Activated effector memory CD4-positive, alpha-beta T cell treated with anti-CD3 and anti-CD28 coated beads, Interleukin-2, amount 50 U/mL, for 16 hours (primary cell): ENCODE measurements at places on chromosomes 3 and 15.

GRCh38 chr15:100394736-100395440, 53.1 kb upstream of the ADAMTS17 start:
- DNase-seq = no peak

DNA sequence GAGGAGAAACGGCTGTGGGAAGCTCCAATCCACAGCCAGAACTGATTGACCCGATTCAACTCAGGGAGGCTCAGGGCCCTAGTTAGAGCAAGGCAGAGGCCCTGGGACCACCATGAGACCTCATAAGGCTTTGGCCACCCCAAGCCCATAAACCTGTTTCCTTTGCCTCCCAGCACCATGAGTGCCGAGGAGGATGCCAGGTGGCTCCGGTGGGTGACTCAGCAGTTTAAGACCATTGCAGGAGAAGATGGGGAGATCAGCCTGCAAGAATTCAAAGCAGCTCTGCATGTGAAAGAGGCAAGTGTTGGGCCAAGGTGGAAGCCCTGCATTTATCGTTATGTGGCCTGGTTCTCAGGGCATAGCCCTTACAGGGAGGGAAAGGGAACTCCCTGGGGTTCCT, 11.9 kb downstream of the NOX5 start:
- no peak for DNase-seq

DNA sequence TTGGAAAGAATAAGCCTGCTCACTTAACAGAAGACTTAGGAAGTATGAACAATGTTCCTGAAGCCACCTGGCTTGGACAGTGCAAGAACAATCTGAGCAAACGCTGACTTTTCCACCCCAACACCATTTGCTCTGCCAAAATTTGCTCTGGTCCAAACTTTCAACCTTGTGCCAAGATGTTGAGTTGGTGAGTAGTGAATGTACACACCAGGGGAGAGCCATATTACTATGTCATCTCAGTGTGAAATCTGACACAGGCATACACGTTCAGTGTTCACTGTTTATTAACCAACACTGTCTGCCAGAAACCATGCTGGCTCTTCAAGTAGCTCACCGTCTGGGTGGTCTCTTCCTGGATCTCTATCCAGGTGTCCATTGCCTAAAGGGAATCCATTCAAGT, 152.9 kb upstream of the LPP start:
- DNase-seq = no peak

DNA sequence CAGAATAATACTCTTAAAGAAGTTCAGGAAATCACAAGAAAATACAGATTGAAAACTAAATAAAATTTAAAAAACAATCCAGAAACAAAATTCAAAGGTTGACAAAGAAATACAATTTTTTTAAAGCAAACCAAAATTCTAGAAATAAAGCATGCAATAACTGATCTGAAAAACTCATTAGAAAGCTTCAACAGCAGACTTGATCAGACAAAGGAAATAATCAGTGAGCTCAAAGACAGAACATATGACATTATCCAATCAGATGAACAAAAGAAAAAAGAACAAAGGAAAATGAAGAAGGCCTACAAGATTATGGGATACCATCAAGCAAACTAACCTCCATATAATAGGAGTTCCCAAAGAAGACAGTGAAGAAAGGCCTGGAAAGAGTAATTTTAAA, 336.8 kb downstream of the RSL24D1 start:
- no peak for DNase-seq

- no peak for DNase-seq
Observed at GRCh38 chr15:58190419-58190818, 52.2 kb downstream of the AQP9 start.

DNA sequence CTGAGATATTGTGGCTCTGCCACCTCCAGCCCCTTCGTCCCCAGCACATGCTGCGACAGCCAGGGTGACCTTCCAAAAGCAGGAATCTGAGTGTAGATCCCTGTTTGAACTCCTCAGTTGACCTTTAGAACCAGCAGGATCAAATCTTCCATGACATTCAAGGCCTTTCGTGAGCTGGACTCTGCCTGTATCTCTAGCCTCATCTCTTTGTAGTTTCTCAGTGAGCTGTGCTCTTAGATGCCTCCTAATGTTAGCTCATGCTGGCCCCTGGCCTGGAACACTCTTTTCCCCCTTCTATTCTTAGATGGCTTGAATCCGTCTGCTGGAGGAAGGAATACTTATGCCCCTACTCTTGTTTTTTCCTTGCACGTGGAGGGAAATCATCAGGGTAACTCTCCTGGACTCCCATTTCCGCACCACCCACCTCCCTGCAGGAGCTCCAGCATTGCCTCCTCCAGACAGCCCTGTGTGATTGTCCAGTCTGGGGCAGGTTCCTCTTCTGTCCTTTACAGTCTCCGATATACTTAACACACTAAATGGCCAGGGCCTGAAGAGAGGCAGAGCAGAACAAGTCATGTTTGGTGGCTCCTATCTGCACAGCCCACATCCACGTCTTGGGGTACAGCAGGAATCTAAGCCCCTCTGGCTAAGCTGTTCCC, 26.7 kb upstream of the CHRNB4 start:
- DNase-seq = no peak

DNA sequence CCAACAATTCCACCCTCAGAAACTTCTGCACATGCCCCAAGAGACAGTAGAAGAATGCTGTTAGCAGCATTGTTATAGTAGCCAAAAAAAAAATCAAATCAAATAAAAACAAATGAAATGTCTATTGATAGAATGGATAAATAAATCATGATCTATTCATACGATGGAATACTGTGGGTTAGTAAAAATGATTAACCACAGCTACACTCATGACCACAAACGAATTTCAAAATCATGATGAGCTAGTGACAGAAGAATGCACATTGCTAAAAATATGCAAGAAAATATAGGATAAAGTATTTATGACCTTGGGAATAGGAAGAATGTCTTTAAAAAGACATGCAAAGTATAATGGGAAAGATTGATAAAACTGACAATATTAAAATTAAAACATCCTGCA, 57.5 kb upstream of the ACAN start:
- DNase-seq = no peak

DNA sequence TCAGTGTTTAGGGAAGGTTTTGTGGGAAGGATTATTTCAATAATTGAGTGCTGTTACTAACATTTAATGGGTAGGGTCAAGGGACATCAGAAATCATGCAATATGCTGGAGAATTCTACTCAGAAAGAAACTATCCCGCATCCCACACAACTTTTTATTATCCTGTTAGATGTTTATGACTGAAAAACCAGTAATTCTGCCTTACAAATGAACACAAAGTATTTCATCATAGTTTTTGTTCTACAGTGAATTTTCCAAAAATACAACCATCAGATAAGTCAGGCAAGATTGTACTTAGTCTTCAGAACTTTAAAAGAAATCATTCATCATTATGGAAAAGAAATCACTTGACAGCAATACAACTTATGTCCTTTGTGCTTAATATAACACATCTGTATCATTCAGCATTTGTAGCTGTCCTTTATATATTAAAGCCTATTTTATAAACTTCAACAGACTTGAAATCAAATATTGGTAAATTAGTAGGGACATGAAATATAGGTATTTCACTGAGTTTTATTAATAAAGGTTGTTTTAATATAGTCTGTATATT, 61.9 kb downstream of the TRPM7 start:
- no peak for DNase-seq

GRCh38 chr3:53970661-53971060, 79.0 kb upstream of the SELENOK start:
- DNase-seq = no peak

DNA sequence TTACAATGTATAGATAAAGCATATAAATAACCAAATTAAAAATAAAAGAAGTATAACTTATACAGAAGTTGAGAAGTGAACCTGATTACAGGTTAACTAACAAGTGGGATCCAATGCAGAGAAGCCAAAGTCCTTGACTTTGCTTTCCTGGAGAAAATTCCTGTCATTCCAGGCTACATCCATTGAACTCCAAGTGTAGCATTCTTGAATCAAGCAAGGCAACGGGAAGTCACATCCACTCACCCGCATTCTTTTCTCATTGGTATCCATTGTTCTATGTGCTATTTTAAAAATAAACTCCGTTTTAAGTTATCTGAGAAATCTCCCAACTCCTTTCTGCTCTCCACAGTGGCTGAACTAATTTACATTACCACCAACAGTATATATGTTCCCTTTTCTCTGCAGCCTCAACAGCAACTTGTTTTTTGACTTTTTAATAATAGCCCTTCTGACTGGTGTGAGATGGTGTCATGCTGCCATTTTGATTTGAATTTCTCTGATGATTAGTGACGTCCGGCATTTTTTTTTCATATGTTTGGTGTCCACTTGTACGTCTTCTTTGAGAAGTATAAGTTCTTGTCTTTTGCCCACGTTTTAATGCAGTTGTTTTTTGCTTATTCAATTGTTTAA, 534.3 kb downstream of the ROBO1 start:
- no peak for DNase-seq
